ENCODE measurements at places on chromosomes 5 and 9. TPM values are rescaled to one million over a fixed set of nuclear protein-coding genes. Genes with fewer than 3 reads are reported as not detected.
A peak's percentile ranks its signal among the peaks of the same experiment; 100 is the strongest.

- no peaks in the 10 kb centered on the region for H3K4me1 ChIP-seq
- H3K36me3 ChIP-seq = no peaks in the 10 kb centered on the region
- H3K4me3 ChIP-seq = no peak overlapping the region
- no peak overlapping the region for H3K27ac ChIP-seq
- DNase-seq = no peak
Measured at GRCh38 chr9:30507166-30507565, 1877.3 kb upstream of the ACO1 start.

DNA sequence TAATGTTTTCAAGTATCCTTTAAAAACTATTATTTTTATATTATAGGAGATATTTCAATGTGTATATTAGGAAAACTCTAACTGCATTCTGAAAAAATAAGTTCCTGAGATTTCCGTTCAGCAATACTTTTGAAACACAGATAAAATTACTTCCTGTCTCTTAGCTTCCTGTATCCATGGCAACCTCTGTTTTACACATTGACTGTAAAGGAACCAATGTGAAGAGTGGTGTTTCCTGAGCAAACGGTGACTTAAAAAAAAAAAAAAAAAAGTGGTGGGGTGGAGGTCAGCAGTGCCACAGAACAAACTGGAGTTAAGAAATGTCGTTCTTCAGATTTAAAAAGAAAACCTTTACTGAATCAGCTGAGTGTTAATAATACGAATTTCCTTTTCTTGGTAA, at the start of gene LRRC70:
TSS of gene LRRC70 (plus strand) at position 280 of the 400 bp plus-strand sequence. CDS start 620 bp downstream, outside the sequence.
- H3K36me3 ChIP-seq = peaks cover 7% of the 10 kb centered on the region
- H3K27me3 ChIP-seq = no peaks in the 10 kb centered on the region
- H3K4me1 ChIP-seq = no peaks in the 10 kb centered on the region
- DNase-seq = no peak
- H3K4me3 ChIP-seq = no peak within 1 kb of the TSS

DNA sequence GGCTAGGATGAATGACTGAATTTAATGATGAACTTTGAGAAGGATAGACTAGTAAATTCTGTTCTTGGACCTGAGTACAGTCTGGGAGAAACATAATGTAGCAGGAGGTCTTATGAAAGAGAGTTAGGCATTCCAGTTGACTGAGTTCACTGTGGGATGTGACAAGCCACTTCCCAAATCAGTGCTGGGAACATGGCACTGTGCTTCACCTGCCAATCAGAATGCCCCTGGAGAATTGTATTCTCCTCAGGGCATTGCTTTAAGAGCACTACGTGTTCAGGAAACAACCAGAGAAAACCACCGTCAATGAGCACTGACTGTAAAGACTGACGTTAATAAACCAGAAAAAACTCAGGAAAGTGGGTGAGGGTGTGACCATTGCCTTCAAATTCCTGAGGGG, 1.2 kb downstream of the CCDC107 start:
- H3K27me3 ChIP-seq = no peaks in the 10 kb centered on the region
- H3K27ac ChIP-seq = peak overlapping the region; percentile 99
- H3K36me3 ChIP-seq = no peaks in the 10 kb centered on the region
- H3K4me1 ChIP-seq = peaks cover 6% of the 10 kb centered on the region

- no peaks in the 10 kb centered on the region for H3K4me1 ChIP-seq
- H3K36me3 ChIP-seq = no peaks in the 10 kb centered on the region
- H3K27ac ChIP-seq = no peak overlapping the region
- no peak overlapping the region for H3K4me3 ChIP-seq
Measured at GRCh38 chr5:142432961-142433360, 108.1 kb upstream of the SPRY4 start.

DNA sequence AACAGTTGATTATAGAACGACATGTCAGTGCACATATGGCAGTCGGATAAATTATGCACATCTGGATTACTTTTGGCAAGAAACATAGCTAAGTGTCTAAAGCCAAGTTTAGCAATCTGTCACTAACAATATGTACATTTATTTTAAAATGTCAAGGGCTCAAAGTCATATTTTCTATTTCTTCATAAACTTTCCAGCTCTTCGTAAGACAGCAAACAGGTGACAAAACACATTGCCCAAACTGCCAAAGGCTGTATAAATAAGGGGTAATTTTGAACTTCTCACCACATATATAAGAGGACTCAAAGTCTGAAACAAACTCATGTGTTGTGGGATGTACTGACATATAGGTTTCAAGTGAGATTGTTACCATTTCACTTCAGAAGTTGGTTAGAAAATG, 237.2 kb downstream of the ARL15 start:
- H3K4me3 ChIP-seq = no peak overlapping the region
- H3K4me1 ChIP-seq = no peaks in the 10 kb centered on the region
- H3K27me3 ChIP-seq = no peaks in the 10 kb centered on the region
- H3K27ac ChIP-seq = no peak overlapping the region

DNA sequence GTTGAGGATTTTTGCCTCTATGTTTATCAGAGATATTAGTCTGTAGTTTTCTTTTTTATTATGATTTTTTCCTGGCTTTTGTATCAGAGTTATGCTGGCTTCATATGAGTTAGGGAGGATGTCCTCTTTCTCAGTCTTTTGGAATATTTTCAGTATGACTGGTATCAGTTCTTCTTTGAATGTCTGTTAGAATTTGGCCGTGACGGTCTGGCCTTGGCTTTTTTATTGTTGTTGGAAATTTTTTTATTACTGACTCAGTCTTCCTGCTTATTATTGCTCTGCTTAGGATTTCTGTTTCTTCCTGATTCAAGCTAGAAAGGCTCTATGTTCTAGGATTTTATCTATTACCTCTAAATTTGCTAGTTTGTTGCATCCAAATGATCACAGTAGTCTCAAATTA, 421.9 kb downstream of the CDH10 start:
- H3K36me3 ChIP-seq = no peaks in the 10 kb centered on the region
- no peak for DNase-seq
- no peak overlapping the region for H3K27ac ChIP-seq

DNA sequence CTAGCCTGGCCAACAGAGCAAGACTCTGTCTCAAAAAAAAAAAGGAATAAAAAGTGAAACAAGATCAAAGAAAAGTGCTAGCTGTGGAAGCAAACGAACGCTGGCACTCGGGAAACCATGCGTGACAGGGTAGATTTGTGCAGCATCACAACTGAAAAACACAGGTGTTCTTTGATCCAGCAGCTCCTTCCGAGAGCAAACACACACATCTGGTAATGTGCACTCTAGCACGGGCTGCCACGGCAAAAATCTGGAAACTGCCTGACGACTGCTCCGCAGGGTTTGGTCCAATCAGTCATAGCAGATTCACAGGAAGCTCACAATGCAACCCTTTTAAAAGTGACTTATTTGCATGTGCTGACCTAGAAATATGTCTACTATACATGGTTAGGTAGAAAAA, 80.0 kb downstream of the SYK start:
- no peaks in the 10 kb centered on the region for H3K4me1 ChIP-seq
- no peak overlapping the region for H3K4me3 ChIP-seq
- H3K27ac ChIP-seq = no peak overlapping the region
- H3K36me3 ChIP-seq = no peaks in the 10 kb centered on the region
- no peak for DNase-seq

GRCh38 chr9:128149951-128150593, 819 bp downstream of the LCN2 start:
- no peaks in the 10 kb centered on the region for H3K27me3 ChIP-seq
- DNase-seq = no peak
- H3K4me1 ChIP-seq = peaks cover 8% of the 10 kb centered on the region
- H3K27ac ChIP-seq = no peak overlapping the region
- H3K36me3 ChIP-seq = no peaks in the 10 kb centered on the region
- no peak overlapping the region for H3K4me3 ChIP-seq

DNA sequence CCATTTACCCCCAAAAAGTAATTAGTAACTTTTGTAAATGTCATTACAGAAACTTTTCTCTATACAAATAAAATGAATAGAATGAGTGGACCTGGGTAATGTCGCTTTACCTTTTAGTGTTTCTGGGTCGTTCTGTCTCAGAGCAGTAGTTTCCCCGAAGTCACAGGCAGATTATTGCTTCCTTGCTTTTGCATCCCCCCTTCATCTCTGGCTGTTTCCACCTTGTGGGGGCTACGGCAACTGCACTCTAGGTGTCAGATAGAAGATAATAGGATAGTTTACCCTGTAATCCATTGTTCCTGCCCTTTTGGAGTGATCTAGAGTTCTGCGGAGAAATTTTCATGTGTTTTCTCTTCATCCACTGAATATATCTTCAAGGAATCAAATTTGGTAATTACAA, 68.7 kb downstream of the PRR16 start:
- H3K4me3 ChIP-seq = no peak overlapping the region
- no peaks in the 10 kb centered on the region for H3K36me3 ChIP-seq
- no peak for DNase-seq
- H3K4me1 ChIP-seq = no peaks in the 10 kb centered on the region
- H3K27me3 ChIP-seq = no peaks in the 10 kb centered on the region

DNA sequence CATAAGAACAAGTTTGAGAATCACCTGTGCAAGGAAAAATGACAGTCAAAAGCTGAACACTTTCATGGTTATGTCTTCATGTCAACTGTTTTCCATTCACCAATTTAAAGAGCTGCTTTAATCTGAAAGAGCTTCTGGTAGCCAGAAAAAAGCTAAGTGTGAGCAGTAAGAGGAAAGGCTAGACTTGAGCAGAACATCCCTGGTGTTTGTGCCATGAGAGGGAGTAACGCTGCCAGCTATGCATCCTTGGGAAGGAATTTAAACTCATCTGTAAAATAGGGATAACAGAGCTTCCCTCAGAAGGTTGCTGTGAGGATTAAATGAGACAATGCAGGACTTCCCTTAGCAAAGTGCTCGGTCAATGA, 193.7 kb downstream of the MAPKAP1 start:
- peak overlapping the region; percentile 59 for H3K27ac ChIP-seq
- no peaks in the 10 kb centered on the region for H3K27me3 ChIP-seq

GRCh38 chr5:33761139-33761538, 130.7 kb downstream of the ADAMTS12 start:
- no peak overlapping the region for H3K4me3 ChIP-seq
- H3K4me1 ChIP-seq = no peaks in the 10 kb centered on the region
- H3K27me3 ChIP-seq = no peaks in the 10 kb centered on the region
- no peak for DNase-seq

GRCh38 chr9:32487981-32488380, 38.0 kb downstream of the RIGI start:
- no peak overlapping the region for H3K4me3 ChIP-seq
- no peak overlapping the region for H3K27ac ChIP-seq

- no peak for DNase-seq
- no peaks in the 10 kb centered on the region for H3K4me1 ChIP-seq
- H3K36me3 ChIP-seq = no peaks in the 10 kb centered on the region
- H3K27ac ChIP-seq = no peak overlapping the region
- no peaks in the 10 kb centered on the region for H3K27me3 ChIP-seq
Measured at GRCh38 chr9:81874931-81875330, 53.3 kb upstream of the SPATA31D4 start.

DNA sequence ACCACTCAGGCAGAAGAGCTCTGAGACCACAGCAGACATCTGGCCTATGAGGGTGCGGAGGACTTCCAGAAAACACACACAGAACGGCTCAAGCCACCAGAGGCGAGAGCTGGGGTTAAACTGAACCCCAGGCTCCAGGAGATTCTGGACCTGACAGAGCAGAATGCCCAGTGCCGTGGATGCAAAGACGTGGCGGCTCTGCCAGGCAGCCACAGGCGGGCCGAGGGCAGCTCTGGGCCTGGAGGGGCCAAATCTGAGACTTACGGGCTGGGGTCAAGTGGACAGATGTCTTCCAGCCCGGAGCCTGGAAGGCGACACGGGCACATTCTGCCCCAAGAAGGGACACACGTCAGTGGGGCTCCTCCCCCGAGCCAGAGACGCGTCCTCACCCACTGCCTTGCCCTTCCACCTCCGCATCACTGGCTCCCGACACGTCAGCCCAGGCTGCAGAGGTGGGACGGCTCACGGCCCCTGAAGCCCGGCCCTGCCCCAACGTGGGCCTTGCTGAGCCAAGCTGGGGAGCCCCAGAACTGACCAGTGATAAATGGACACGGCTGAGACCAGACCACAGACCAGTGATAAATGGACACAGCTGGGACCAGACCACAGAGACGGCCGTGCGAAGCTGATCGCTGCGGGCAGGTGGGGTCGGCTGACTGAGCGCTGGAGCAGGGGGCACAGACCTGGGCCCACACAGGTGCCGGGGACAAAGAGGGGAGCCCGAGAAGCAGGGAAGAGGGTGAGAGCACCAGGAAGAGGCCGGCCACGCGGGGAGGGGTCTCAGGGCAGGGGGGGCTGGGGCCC, 40.9 kb upstream of the NSMF start:
- no peak overlapping the region for H3K4me3 ChIP-seq
- no peak overlapping the region for H3K27ac ChIP-seq
- no peaks in the 10 kb centered on the region for H3K27me3 ChIP-seq
- peaks cover 2% of the 10 kb centered on the region for H3K36me3 ChIP-seq
- DNase-seq = no peak

GRCh38 chr5:80246995-80247729, 8.7 kb downstream of the SERINC5 start:
- H3K36me3 ChIP-seq = peaks cover 5% of the 10 kb centered on the region
- no peak overlapping the region for H3K4me3 ChIP-seq
- H3K27ac ChIP-seq = peak overlapping the region; percentile 69
- DNase-seq = no peak

DNA sequence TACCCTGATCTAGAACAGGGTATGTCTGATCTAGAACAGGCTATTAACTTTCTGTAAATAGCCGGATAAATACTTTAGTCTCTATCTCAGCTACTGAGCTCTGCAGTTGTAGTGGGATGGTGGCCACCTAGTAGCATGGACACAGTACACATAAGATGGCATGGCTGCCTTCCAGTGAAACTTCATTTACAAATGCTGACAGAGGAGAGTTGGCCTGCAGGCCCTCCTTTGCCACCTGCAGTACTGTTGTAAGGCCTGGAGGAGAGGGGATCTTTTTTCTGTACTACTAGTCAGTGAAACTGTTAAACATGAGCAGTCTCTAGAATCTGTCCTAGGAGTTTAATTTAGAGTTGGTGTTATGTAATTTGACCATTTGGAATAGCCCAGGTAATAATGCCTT, 86.0 kb downstream of the TRIO start:
- no peaks in the 10 kb centered on the region for H3K36me3 ChIP-seq
- H3K27ac ChIP-seq = no peak overlapping the region
- H3K4me3 ChIP-seq = no peak overlapping the region
- H3K27me3 ChIP-seq = no peaks in the 10 kb centered on the region
- no peaks in the 10 kb centered on the region for H3K4me1 ChIP-seq

- no peaks in the 10 kb centered on the region for H3K4me1 ChIP-seq
- H3K36me3 ChIP-seq = no peaks in the 10 kb centered on the region
- H3K27ac ChIP-seq = no peak overlapping the region
- no peak overlapping the region for H3K4me3 ChIP-seq
- no peaks in the 10 kb centered on the region for H3K27me3 ChIP-seq
Measured at GRCh38 chr5:164119806-164120447, 614.5 kb downstream of the MAT2B start.

The OBP2B gene
- not detected for total RNA-seq

The PCDHGA6 gene
- total RNA-seq = 0.67 TPM

The CER1 gene
- total RNA-seq = not detected

The CORO2A gene
- 1.3 TPM for total RNA-seq

The ADRA1B gene
- 0.70 TPM for total RNA-seq

The OR1Q1 gene
- total RNA-seq = not detected
